ENCODE measurements at places on chromosomes 4 and X.

DNA sequence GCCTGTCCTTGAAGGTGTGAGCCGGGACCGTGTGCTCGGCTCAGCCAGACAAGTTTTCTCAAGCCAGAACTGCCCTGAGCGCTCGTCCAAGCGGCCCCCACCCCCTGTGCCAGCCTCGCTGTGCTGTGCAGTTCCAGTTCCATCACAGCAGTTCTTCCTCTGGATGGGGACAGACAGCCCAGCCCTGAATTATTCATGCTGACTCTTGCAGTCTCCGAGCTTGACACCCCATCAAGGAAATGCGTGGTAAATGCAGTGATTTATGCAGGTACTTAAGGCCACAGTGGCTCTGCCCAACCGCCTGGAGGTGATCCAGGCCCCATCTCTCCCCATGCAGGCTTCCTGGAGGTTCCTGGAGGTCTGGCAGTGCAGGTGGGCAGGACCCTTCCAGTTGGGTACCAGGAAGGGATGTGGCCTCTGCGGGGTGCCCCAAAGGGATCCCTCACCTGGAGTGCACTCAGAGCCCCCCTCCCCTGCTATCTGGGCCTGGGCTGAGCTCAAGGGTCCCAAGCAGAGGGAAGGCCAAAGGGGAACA is 44.8 kb upstream of the HMX1 start:
- DNase-seq, result no peak

DNA sequence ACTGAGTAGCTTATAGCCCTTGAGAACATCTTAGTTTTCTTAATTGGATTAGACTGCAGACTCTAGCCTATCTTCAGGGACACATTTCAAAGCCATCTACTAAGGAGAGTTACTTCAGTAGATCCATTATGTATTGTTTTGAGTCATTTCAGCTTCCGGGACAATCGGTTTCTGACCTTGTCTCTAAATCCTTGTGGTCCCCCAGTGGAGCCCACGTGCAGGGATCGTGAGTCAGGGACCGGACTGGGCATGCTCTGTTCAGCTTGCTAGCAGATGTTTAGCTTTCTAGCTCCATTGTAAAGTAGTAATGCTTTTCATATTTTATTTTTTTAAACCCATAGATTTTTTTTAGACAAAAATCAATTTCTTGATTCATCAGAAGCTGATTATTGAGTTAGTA is 211.9 kb upstream of the PRPS2 start:
- DNase-seq, result no peak

- no peak for DNase-seq
Observed at GRCh38 chr4:145446184-145446583, 35.5 kb upstream of the SMAD1 start.

DNA sequence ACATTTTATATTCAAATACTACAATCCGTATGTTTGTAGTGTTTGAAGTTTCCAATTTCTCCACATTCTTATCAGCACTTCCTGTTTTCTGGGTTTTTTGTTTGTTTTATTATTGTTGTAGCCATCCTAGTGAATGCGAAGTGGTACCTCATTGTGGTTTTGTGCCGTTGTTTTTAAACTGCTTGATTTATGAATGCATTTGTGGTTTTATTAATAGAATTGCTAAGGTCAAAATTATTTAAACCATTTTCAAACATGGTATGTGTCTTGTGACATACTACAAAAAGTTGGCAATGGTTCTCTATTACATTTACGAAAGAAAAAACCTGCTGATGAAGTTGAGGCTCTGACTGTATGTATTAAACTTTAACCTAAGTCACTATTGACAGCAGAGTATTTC is 780.0 kb upstream of the MAGEB2 start:
- DNase-seq, result peak; percentile 8

DNA sequence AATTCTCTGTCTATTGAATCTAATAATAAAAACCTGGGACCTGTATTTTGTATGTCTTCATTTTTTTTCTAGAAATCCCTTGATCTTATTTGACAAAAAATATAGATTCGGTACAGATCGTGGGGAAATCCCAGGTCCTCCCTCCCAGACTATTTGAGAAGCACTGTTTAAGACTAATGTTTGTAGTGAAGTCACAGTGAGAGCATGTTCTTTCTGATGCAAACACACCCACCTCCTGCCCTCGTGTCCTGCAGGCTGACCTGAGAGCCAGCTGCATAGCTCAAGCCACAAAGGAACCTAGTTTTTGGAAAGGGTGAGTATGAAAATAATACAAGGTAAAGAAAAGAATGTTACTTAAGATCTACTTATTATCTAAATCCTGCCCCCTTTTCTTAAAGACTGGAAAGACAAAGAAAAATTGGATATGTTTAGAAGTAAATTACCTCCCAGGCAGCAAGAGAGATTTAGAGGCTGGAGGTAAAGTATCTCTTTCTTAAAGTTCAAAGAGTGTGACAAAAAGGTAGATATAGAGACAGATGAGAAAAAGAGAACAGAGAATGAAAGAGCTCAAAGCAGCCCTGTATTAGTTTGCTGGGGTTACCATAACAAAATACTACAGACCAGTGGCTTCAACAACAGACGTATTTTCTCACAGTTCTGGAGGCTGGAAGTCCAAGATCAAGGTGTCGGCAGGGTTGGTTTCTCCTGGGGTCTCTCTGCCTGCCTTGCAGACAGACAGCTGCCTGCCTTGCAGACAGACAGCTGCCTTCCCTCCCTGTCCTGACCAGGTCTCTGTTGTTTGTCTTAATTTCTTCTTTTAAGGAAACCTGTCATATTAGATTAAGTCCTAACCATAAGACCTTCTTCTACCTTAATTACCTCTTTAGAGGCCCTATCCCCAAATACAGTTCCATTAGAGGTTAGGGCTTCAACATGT is 20.4 kb upstream of the DCTD start:
- DNase-seq, result no peak

Measured in mesenchymal stem cell (in vitro differentiated cells and primary cell).